Esophagus squamous epithelium (tissue), 5 donors: ENCODE measurements at places on chromosomes 6 and 20.

- no peak for DNase-seq
These were observed 57.9 kb upstream of the RCAN2 start for GRCh38 chr6:46549155-46549554.

GRCh38 chr20:24658920-24659660, 189.7 kb downstream of the SYNDIG1 start:
- DNase-seq = no peak

DNA sequence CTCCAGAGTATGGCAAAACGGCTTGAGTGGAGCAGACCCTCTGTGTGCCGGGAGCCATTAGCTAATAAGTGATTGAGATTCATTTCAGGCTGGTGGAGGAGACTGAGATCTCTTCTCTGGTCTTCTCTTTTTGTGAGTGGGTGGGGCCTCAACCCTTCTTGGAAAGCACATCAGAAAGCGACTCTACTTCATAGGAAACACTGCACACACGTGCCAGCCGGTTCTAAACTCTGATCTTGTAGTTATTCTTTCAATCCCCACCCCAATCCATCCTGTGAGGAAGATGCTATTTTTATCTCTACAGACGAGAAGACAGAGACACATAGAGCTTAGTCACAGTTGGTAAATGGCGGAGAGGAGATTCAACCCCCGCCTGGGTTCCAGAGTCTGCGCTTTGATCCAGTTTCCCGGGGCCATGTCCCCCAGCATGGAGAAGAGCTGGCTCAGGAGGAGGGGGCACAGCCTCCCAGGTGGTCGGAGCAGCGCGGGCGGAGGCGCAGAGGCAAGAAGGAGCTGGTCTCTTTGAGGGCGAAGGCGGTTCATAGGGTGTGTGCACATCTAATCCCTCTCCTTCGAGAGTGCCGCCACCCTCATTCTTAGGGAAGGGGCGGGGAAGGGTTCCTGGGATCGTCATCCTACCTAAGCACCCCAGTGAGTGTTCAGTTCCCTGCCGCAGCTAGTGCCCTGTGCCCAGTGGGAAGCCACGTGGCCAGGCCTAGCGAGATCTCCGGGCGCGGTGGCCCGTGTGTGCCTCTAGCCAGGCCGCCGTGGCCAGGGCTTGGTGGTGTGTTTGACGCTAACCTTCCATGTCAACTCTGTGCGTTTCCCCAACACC, 49.0 kb upstream of the TAGAP start:
- DNase-seq = no peak

GRCh38 chr6:142853244-142854180, 91.5 kb downstream of the HIVEP2 start:
- DNase-seq = no peak

DNA sequence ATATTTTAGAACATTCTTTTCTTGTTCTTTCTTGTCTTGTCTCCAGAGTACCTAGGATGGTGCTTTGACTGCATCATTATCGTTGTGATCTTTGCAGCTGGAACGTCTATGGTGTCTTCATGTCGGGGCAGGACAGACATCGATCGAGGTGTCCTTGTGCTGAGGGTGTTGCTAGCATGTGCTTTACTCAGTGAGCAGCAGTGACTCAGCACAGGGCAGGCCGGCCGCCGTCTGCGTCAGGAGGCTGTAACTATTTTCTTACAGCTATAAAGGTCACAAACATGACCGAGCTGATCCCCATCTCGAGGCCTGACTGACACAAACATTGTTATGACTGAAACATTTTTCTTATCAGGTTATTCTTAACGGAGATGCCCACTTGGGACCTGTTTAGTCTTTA, 14.9 kb upstream of the CTCFL start:
- DNase-seq = no peak

DNA sequence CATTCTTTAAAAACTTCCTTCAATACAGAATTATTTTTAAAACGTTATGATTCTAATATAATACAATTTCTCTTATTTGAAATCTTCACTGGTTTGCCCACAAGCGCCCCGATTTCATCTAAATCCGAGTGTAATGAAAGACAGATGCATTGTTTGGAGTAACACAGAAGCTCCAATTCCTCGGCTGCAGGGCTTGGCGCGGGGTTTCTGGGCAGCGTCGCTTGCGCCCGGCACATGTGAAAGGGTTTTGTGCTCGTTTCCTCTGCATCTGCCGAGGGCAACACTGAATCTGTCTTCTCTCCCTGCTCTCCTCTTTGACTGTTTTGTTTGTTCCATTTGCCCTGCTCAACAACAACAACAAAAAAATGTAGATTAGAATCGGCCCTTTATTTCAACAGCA, 248.6 kb upstream of the QKI start:
- no peak for DNase-seq

- DNase-seq = no peak
These were observed 105.9 kb downstream of the SASH1 start for GRCh38 chr6:148448369-148449012.

DNA sequence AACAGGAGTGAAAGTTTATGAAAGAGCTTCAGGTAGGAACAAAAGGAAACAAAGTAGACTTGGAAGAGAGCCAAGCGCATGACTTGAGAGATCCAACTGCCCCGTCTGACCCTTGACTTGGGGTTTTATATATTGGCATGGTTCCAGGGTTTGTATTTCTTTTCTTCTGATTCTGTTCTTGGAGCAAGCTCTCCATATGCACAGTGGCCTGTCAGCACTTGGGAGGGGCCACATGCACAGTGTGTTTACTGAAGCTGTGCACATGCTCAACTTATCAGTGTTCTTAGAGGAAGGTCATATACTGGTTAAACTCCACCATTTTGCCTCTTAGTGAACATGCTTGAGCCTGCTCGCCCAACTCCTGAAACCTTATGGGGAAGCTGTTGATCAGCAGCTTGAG, 953.7 kb downstream of the TFAP2A start:
- no peak for DNase-seq
